IMR-90 (cell line): ENCODE measurements at places on chromosomes 16 and 17. TPM values are rescaled to one million over a fixed set of nuclear protein-coding genes. Genes with fewer than 3 reads are reported as not detected.

GRCh38 chr16:85651629-85652430 lies 36.9 kb downstream of the GINS2 start:
- DNase-seq = no peak

The NRN1L gene
- not detected in 2 replicates for total RNA-seq

- no peak for DNase-seq
These were observed 669.3 kb downstream of the TOX3 start for GRCh38 chr16:51877686-51878085.

DNA sequence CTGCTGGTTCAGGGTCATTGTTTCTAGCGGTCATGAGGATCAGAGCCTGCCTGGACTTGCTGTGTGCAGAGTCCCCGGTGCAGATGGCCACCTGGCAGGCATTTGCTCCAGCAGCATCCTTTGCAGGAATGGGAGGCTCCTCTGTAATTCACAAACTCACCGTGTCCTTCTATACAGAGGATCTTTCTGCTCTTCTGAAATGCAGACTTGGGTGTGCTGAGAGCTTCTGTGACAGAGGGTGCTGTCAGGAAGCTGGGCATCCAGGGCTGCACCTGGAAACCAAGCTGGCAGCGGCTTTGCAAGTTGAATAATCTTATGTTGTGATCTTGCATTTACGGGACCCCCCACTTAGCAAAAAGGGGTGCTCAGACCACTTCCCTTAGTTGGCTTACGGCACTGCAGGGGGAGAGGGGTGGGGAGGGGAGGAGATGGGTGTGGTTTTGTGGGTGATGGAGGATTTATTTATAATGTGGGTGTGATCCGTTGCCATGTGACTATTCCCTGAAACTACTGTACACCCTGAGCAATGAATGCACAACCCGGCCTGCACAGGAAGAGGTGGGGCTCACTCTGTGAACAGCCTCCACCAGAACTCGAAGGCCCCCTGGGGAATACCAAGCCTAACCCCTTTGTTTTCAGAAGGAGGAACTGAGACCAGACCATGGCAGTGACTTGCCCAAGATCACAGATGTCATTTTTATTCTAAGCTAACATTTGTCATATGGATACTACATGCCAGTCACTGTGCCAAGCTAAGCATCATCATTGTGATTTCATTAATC lies 178.3 kb downstream of the PRKCB start:
- no peak for DNase-seq

The TMEM238L gene
- total RNA-seq = not detected in 2 replicates

- peak; percentile 73 for DNase-seq
These were observed 99.9 kb upstream of the CORO6 start for GRCh38 chr17:29722411-29723198.

DNA sequence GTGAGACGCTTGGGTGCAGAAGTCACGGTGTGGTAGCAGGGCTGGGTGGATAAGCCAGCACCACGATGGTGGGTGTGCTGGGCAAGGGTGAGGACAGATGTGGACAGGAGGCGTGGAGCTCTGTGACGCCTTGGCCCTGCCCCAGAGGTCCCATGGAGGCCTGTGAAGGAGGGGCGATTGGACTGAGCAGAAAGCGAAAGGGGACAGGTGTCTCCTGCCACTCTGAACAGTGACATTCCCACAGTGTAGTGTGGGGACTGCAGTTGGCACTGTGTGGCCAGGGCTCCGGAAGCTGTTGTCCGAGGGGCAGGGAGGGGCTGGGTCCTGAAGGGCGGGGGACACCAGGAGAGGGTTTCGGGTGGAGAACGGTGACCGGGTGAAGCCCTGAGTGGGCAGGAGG lies 7.3 kb downstream of the TBC1D24 start:
- DNase-seq = no peak

GRCh38 chr16:49931916-49932315 lies 76.0 kb upstream of the ZNF423 start:
- no peak for DNase-seq

DNA sequence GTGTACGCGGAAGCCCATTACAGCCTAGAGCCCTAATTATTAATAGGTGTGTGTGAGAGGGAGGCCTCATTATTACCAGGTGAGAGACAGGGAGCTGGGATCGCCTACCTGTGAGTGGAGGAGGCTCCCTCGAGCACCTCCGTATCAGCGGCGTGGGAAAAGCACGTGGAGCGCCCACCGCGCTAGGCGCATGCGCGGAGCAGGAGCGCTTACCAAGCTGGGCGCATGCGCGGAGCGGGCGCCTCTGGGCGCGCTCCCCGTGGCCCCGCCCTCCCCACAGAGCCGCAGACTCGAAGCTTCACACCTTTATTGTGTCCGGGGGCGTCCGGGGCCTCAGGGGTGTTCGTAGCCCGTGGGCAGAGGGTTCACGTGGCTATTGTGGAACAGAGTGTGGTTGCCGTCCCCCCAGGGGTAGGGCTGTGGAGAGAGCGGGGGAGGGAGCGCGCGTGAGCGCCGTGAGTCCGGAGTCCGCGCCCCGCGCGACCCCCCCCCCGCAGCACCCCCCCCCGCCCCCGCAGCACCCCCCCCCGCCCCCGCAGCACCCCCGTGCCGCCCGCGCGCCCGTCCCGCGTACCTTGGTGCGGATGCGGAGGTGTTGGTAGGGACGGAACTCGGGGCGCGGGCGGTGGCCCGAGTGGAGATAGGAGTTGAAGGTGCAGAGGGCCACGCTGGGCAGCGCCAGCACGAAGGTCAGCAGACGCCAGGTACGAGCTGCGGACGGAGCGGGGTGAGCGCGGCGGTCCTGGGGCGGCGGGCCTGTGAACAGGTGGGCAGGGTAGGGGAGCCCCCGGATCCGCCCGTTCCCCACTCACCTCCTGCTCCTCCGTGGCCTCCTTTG lies 500 bp downstream of the COX6A2 start:
- no peak for DNase-seq

The STX1B gene
- total RNA-seq = 3.9 TPM in 2 replicates

- DNase-seq = no peak
These were observed 432.5 kb downstream of the HS3ST3B1 start for GRCh38 chr17:14733376-14733775.

The MT1F gene
- not detected in 2 replicates for total RNA-seq

The ZP2 gene
- total RNA-seq = not detected in 2 replicates

The ZPBP2 gene
- not detected in 2 replicates for total RNA-seq

DNA sequence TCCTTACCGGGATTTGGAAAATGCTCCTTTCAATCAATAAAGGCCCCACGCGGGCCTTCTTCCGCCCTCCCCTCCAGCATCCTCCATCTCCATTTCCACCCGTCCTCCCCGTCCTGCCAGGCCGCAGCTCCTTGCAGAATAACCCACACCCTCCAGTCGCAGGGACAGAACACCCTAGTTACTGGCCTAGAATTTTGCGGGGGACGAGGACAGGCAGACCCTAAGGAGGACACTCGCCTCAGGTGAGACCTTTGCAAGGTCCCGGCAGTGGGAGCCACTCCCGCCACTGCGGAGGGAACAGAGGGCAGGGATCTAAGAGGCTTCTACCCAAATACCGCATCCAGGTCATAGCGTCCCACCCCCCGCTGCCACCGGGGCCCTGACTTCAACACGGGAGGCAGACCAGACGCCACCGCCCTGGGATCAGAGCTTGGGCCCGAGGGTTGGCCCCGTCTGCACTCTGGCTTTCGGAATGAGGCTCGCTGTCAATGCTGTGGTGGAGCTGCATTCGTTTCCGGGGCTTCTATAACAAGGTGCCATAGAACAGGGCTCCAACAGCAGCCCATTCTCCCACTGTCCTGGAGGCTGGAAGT lies 26.8 kb downstream of the SLC25A10 start:
- no peak for DNase-seq

The SERPINF2 gene
- not detected in 2 replicates for total RNA-seq

The SLC52A1 gene
- total RNA-seq = not detected in 2 replicates

DNA sequence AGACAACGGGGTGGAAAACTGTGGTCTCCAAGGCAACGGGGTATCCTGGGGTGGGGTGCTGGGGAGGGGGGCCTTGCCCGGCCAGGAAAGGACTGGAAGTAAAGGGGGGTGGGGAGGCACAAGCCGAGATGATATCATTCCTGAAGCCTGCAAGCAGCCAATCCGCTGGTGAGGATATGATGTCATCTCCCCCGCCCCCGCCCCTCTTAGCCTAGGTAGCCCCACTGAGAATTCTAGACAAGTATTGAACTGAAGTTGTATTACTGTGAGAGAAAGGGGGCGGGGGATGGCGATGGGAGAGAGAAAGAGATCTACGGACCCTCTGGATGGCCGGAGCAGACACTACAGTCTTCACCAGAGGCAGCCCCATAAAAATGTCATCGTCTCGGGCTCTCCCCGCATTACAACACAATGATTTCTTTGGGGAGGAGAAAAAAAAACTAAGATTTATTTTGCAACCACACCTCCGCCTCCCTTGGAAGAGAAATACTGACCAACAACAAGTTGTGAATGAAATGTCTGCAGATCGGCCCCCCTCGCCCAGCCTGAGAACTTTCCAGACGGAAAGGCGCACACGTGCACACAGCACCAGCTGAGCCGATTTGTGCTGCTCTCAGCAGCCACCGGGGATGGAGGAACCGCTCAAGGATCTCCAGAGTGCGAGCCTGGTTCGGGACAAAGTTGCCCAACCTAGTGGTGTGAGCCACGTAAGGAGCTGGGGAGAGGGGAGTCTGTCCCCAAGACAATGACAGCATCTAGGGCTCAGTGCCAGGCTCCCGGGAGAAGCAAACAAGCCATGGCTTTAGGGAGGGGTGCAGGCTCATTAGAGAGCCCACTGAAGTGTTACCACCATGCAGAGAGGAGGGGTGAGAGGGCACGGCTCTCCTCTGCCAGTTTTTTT lies 222.1 kb downstream of the SOX9 start:
- DNase-seq = no peak

The C1QBP gene
- 173 and 267 TPM in 2 replicates for total RNA-seq

- no peak for DNase-seq
These were observed 4.8 kb downstream of the TAF1C start for GRCh38 chr16:84182104-84182503.

DNA sequence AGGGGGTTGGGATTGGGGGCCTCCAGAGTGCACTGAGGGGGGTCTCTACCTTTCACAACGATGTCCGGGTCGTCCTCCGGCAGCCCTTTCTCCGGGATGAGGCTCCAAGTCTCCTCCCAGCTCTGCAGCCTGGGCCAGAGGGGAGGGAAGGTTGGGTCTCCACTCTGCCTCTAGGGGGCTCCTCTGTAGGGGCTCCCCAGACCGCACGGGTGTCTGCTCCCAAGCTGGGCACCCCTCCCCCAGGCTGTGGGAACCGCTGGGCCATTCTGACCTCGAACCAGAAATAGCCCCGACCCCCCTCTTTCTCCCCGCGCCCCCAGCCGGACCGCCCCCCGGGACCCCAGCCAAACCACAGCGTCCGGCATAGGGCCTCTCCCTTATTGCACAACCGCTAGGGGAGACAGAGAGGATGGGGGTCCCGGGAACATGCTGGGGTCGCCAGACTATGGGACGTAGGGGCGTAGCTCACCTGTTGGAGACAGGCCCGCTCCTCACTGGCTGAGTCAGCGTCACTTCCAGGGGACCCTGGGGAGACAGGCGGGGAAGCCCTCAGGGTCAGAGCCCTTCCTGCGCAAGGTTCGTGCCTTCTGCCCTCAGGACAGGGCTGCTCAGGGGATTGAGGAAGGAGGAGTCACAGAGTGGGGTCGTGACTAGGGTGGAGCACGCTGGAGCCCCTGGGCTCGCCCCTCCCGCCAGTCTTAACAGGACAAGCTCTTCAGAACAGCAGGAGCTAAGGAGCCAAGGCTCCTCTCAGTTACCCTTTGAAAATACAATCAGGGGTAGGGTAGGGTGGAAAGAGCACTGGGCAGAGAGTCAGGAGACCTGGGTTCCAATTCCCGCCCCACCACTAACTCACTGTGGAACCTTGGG lies 2.7 kb downstream of the PLEKHH3 start:
- peak; percentile 50 for DNase-seq

DNA sequence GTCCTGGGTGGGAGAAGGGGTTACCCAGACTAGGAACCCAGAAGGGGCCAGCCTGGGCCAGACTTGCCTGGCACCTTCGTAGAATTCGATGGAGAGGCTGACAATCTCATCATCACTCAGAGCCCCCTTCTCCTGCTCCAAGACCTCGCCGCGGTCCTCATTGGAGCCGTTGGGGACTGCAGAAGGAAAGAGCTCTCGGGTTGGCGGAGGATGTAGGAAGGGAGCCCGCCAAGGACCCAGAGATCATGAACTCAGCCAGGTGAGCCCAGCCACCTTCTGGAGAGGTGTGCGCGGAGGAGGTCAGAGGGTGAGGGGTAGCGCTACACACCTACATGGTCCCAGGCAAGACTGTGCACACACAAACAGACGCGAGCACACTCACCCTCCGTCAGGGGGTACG lies 8.5 kb downstream of the CISD3 start:
- DNase-seq = no peak

GRCh38 chr16:667113-667779 lies 686 bp upstream of the RHOT2 start:
- no peak for DNase-seq

- no peak for DNase-seq
These were observed 30.2 kb downstream of the PLD6 start for GRCh38 chr17:17175917-17176316.

GRCh38 chr17:29570521-29570920 lies 2.0 kb downstream of the TP53I13 start:
- DNase-seq = no peak

GRCh38 chr17:16962804-16963203 lies 9.1 kb downstream of the TNFRSF13B start:
- DNase-seq = no peak

- no peak for DNase-seq
These were observed 336.9 kb downstream of the CDH13 start for GRCh38 chr16:82963653-82964052.

DNA sequence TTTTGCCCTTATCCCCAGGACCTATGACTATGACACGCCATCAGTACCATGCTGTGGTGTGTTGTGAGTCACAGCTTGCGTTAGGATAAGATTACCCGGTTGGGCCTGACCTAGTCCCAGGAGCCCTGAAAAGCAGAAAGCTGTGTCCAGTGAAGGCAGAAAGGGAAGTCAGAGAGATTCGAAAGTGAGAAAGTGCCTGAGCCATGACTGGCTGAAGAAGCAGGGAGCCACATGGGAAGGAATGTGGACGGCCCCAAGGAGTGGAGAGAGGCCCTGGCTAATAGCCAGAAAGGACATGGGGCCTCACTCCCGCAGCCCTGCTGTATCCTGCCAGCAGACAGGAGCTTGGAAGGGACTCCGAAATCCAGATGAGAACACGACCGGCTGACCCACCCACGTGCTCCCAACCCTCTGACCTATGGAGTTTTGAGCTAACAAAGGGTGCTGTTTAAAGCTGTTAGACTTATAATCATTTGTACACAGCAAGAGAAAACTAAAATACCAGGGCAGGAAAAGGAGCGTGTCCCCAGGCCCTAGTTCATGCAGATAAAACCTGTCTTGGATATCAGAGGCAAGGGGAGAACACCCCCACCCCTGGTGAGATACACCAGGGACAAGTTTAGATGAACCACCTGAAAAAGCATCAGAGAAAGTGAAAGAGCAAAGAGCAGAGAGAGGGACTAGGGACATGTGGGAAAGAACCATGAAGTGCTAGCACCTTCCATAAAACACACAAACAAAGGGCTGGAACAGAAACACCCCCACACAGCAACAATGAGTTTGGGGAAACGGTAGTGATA lies 115.3 kb downstream of the SLC39A11 start:
- DNase-seq = peak; percentile 95

GRCh38 chr17:62611728-62612127 lies 15.7 kb upstream of the MRC2 start:
- DNase-seq = no peak

The FAM83G gene
- 9.5 and 10.3 TPM in 2 replicates for total RNA-seq

The ZSCAN10 gene
- not detected in 2 replicates for total RNA-seq

- peak; percentile 60 for DNase-seq
These were observed 616 bp downstream of the SRSF2 start for GRCh38 chr17:76736349-76737081.

The CHST5 gene
- not detected in 2 replicates for total RNA-seq

The SLC47A1 gene
- total RNA-seq = not detected in 2 replicates

- DNase-seq = peak; percentile 67
These were observed 1.0 kb upstream of the KRT20 start for GRCh38 chr17:40886090-40886489.

- peak; percentile 41 for DNase-seq
These were observed 33.5 kb downstream of the ABCC3 start for GRCh38 chr17:50668025-50668837.

The VTN gene
- under 0.01 and 0.18 TPM in 2 replicates for total RNA-seq
